Mesothelial cell of epicardium (in vitro differentiated cells): ENCODE measurements at places on chromosomes 12 and 14.
A peak's percentile ranks its signal among the peaks of the same experiment; 100 is the strongest.

DNA sequence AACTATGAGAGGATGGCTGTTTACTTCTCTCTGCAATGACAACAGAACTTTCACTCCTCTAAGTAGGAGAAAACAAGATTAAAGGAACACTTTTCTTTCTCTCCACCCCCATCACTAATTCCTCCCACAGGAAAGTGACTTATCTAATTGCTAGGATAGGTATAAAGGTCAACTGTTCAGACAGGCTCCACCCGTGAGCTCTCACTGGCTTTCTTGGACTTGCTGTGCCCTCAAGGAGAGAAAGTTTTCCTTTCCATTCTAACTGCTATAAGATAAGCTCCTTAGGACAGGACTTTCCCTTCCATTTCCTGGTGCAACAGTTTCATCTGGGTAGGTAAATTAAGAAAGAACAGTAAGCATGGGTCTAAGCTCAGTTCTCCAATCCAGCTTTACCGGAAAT, 4.8 kb downstream of the SLC41A2 start:
- no peak for DNase-seq

DNA sequence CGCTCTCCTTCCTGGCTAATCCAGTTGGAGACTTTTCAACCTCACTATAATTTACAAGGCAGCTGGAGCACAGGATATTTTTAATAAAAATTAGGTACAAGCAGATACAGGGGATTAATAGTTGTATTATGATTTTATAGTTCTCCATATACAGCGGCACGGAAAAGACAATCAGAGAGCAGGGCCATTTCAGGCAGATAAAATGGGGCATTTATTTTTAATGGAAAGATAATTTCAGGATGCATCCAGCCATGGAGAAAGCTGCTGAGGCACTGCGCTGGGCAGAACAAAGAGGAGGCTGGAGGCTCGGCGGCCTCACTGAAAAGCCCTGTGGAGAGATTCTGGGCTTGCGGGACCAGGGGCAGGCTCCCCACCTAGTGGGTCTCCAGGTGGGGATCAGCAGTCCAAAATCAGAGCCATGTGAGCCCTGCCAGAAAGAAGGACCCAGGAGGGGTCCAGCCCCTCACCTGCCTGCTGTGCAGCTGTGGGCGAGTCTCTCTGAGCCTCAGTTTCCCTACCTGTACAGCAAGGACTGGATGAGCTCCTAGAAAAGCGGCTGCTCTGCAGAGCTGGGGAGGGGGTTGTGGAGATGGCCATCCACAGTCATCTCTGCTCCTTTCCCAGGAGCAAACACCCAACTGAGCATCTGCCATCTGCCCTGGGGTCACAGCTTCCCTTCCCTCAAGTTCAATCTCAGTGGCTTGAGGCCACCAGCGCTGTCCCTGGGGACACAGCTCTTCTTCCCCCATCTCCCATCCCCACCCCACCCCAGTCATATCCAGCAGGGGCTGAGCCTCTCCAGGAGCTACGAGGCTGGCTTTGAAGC, 23.9 kb upstream of the C14orf180 start:
- DNase-seq, result peak; percentile 12

DNA sequence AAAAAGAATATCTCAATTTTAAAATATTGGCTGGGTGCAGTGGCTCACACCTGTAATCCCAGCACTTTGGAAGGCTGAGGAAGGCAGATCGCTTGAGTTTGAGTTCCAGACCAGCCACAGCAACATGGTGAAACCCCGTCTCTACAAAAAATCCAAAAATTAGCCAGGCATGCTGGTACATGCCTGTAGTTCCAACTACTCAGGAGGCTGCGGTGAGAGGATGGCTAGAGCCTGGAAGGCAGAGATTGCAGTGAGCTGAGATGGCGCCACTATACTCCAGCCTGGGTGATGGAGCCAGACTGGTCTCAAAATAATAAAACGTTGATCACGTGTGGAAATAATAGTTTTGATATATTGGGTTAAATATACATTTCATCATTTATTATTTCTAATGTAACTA, 5.7 kb downstream of the MTRFR start:
- DNase-seq, result no peak

DNA sequence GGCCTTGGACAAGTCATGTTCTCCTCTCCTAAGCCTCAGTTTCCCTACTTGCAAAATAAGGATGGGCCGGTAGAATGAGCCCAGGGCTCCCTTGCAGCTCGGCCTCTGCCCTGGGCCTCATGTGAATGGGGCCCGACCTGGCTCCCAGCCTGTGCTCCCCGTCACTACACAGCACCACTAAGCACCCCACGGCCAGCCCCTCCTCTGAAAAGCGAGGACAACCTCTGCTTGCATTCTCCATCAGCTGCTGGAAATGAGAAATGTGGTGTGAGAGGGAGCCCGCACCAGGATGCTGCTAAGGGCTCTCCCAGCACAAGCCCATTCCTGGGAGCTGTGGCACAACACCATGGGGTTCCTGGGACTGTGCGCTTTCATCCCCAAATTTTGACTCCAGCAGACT, 10.2 kb downstream of the SLC25A47 start:
- no peak for DNase-seq

DNA sequence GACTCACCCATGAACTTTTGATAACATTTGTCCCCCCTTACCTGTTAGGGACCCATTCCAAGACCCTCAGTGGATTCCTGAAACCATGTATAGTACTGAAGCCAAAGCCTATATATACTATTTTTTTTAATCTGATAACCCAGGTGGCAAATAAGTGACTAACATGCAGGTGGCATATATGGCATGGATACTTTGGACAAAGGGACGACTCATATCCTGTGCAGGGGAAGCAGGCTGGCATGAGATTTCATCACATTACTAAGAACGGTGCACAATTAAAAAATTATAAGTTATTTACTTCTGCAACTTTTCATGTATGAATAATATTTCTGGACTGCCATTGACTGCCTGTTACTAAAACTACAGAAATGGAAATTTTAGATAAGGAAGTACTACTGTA, 880.1 kb upstream of the FBXO33 start:
- no peak for DNase-seq

- no peak for DNase-seq
Observed at GRCh38 chr12:47912556-47912955, 7.8 kb upstream of the VDR start.

DNA sequence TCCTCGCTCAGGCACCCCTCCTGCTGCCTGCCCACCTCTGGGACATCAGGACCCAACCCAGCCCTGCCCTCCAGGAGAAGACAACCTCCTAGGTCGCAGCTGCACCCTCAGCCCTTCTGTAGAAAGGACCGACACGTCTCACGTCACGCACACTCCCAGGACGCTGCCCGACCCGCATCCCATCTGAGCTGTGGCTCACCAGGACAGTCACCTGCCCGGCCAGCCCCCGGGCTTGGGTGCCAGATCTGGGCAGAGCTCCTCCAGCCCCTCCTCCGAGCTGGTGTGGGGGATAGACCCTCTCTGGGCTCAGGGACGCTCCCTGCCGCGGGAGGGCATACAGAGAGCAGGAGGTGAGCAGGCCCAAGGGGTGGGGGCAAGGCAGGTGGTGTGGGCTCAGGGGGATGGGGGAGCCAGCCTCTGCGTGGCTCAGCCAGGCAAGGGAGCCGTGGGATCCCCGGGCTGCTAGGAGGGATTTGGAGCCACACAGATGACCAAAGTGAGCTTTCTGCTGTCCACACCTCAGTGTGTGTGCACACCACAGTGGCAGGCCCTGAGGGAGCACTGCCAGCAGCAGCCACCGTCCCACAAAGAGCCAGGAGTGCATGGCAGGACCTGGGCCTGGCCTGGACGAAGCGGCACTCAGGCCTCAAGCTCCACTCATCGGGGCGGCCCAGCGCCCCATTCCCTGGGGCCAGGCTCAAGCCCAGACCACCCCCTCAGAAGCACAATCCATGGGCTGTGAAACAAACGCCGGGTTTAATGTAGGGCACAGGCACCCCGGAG, 13.6 kb downstream of the DEGS2 start:
- no peak for DNase-seq

DNA sequence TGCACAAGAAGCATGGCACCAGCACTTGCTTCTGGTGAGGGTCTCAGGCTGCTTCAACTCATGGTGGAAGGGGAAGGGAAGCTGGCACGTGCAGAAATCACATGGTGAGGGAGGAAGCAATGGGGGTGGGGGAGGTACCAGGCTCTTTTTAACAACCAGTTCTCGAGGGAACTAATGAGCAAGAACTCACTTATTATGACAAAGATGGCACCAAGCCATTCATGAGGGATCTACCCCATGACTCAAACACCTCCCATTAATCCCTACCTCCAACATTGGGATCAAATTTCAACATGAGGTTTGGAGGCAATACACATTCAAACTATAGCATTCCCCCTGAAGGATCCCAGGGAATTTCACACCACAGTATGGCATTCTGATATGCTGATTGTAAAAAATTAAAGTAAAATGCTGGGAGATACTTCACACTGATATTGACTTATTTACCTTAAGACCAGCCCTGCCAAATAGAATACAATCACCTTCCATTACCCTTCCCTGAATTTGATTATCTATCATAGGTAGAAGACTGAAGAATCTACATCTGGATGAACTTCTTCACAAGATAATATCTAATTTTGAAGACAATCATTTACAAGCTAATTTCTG, 201.7 kb upstream of the PLXNC1 start:
- DNase-seq, result no peak

DNA sequence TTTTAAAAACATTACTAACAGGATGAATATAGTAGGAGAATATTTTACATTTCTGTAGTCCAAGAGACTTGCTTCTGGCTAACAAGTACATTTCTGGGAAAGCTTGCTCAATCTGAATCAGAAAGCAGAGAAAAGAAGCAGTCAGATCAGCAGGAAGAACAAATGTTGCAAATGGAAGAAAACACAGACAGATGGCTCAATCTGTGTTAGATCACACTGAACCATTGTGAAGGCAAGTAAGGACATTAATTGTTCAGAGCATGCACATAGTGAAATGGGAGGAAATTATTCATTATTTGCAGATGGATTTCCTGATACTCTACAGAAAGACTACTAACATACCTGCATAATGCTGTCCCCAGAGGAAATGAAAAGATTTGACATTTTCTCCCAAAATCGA, 65.2 kb upstream of the CNOT2 start:
- DNase-seq, result no peak

GRCh38 chr14:52661314-52661713, 34.0 kb downstream of the ERO1A start:
- DNase-seq, result no peak

- DNase-seq, result no peak
Observed at GRCh38 chr12:53755451-53755891, 3.7 kb upstream of the CISTR start.

DNA sequence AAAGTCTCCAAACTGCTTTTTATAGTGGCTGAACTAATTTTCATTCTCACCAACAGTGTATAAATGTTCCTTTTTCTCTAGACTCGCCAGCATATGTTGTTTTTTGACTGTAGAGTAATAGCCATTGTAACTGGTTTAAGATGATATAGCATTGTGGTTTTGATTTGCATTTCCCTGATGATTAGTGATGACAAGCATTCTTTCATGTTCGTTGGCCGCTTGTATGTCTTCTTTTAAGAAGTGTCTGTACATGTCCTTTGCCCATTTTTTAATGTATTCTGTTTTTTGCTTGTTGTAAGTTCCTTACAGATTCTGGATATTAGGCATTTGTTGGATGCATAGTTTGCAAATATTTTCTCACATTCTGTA, 404.9 kb downstream of the FLRT2 start:
- no peak for DNase-seq

GRCh38 chr14:74474376-74474775, 18.7 kb downstream of the NPC2 start:
- no peak for DNase-seq

- DNase-seq, result no peak
Observed at GRCh38 chr12:53232646-53233461, 845 bp upstream of the RARG start.

- no peak for DNase-seq
Observed at GRCh38 chr12:126191031-126191891, 1126.0 kb downstream of the AACS start.

DNA sequence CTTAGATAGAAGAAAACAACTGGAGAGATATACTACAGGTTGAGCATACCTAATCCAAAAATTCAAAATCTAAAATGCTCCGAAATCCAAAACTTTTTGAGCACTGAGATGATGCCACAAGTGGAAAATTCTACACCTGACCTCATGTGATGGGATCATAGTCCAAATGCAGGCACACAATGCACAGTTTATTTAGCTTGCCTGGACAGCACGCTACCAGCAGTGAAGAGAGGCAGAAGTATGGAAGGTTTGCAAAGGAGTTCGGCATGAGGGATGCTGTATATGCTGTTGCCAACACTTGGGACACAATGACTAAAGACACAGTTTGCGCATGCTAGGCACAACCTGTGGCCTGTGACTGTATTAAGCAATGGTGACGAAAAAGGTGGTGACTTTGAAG, 58.1 kb upstream of the CAND1 start:
- no peak for DNase-seq

DNA sequence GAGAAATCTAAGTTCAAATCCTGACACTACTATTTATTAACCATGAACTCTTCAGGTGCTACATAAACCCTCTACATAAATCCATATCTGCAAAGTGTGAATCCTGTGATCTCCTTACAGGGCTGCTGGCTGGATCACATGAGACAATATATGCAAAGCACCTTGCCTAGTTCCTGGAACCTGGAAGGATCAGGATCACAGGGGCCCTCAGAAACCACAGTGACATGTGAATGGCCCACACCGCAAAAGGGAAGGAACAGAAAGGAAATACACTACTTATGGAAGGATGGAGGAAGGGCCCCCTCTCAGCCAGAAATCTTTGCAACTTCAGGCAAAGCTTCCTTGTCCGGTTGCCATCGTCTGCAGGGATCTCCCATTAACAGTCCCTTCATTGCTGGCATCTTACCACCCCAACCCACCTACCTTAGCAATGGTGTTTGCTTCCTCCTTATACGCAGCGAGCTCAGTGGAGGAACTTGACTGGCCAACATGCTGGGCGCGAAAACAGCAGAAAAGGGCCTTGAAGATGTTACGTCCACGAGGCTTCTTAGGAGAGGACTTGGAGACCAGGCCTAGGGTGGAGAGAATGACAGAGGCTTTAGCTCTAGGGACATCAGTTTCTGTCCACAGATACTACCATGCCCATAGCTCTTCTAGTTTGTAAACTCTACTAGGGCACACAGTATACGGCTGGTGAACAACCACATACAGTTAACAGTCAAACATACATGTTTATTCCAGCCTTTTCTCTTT, 10.7 kb upstream of the AVIL start:
- DNase-seq, result no peak

DNA sequence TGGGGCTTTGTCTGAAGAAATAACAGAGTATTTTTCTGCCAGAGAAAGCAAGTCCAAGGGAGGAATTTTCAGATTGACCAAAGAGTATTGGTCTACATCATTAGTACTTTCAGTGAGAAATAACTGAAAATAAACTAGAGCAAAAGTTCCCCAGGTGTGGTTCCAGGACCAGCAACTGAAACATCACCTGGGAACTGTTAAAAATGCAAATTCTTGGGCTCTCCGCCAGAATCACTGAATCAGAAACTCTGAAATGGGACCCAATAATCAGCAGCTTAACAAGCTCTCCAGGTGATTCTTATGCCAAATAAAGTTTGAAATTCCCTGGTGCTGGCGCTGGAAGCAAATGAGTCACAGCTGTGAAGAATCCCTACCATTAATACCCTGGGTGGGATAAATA, 52.1 kb downstream of the EIF2S3B start:
- no peak for DNase-seq

- no peak for DNase-seq
Observed at GRCh38 chr14:73715707-73716106, 1.5 kb upstream of the PNMA1 start.
